ENCODE measurements at places on chromosomes 6 and 20. TPM values are rescaled to one million over a fixed set of nuclear protein-coding genes. Genes with fewer than 3 reads are reported as not detected.
A peak's percentile ranks its signal among the peaks of the same experiment; 100 is the strongest.

DNA sequence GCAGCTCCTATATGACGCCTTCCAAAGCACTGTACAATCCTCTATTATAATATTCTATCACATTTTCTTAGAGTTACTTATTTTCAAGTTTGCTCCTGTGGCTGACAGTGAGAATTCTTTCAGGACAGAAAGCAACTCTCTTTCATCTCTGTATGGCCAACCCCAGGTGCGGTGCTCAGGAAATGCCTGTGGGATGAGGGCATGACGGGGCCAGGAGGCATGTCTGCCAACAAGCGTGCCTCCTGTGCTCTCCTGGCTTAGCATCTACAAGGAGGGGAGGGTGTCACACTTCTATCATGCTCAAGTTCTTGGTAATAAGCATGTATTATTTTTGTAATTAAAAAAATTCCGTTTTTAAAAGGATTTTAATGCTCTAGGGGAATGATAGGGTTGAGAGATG lies 11.4 kb downstream of the MRPL14 start:
- DNase-seq: peak; percentile 66

FAM135A gene
- total RNA-seq: 9.1 TPM

DNA sequence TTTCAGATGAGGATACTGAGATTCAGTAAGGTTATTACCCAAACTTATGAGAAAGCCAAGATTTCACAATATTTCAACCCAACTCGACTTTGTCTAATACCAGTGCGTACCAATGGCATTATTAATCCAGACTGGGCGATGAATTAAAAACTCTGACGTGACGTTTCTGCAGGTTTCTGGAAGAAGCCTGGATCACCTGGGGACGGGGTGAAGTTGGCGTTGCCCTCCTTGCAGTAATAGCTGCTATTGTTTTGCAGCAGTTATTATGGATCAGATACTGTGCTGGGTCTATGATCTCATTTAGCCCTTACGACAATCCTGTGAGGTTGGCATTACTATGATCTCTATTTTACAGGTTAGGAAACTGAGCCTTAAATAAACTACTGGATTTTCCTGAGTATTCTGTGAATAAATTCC lies 569 bp upstream of the CDC5L start:
- no peak for DNase-seq

- DNase-seq: no peak
Measured at GRCh38 chr6:155116571-155116910, 121.4 kb downstream of the TIAM2 start.

GRCh38 chr6:16987996-16988395 lies 113.9 kb upstream of the STMND1 start:
- no peak for DNase-seq

PPT2 gene
- 26.8 TPM for total RNA-seq

GRCh38 chr6:136173519-136174507 lies 76.3 kb downstream of the MTFR2 start:
- DNase-seq: peak; percentile 87

Measured in lung microvascular endothelial cell (primary cell).